ENCODE measurements at places on chromosomes 6 and 20.

GRCh38 chr6:90940812-90941481 lies 354.1 kb upstream of the MAP3K7 start:
- peak; percentile 69 for DNase-seq

- peak; percentile 45 for DNase-seq
Observed at GRCh38 chr6:103273048-103273447, 1586.7 kb downstream of the HACE1 start.

GRCh38 chr6:107712665-107713551 lies 111.2 kb downstream of the SCML4 start:
- peak; percentile 21 for DNase-seq

- DNase-seq = no peak
Observed at GRCh38 chr6:16137451-16137801, 8.5 kb downstream of the MYLIP start.
